DMS 273 treated with DMSO at 0.1 percent for 48 hours (cell line): ENCODE measurements at places on chromosomes 4 and X.

DNA sequence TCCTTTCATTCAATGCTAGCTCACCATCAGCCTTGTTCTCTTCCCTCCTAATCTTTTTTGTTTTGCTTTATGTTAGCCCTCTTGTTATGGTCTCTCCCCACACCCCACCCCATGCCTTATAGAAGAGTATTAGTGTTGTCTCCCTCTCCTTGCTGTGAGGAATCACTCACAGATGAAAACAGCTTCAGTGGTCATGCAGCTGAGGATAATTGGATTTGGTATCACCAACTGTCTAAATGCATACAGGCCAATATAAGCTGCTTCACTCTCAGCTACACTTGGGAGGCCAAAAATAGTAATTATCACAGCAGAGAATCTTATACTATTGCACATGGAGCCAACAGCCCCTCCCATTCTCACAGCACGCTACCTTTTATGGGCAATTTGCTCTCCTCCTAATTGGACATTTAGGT, 494.6 kb upstream of the FAM241A start:
- DNase-seq: no peak

- no peak for DNase-seq
Observed at GRCh38 chr4:104907074-104907649, 239.5 kb upstream of the TET2 start.

DNA sequence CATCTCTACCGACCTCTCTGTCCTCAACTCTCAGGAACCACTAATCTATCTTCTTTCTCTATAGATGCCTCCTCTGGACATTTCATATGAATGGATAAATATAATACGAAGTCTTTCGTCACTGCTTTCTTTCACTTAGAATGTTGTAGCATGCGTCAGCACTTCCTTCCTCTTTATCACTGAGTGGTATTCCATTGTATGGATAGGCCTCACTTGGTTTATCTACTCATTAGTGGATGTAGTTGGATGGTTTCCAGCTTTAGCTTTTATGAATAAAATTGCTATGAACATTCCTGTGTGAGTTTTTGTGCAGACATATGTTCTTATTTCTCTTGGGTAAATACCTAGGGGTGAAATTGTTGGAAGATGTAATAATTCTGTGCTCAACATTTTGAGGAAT, 528.2 kb upstream of the FAT1 start:
- DNase-seq: no peak

GRCh38 chr4:112633477-112634235, 3.1 kb downstream of the ZGRF1 start:
- no peak for DNase-seq

GRCh38 chr4:15648600-15648999, 6.6 kb downstream of the FBXL5 start:
- no peak for DNase-seq

DNA sequence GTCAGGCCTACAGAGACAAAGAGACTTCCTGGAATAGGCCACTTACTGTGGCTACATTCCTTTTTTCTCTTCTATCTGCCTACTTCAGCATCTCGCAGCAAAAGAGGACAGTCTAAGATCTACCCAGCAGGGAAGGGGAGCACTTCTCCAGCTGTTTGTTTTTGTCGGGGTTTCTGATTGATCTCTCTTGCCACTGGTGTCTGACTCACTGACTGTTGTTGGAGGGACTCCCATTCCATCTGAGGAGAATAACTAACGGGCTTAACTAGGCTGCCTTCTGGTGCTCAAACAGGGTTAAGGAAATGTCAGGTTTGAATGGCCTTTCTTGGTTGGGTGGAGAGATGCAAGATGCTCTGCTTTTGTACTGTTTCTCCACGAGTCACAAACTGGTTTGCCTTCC, 100.2 kb upstream of the TMEM164 start:
- DNase-seq: no peak

GRCh38 chrX:10983526-10983925, 127.6 kb upstream of the HCCS start:
- no peak for DNase-seq
